A549 (cell line): ENCODE measurements at places on chromosomes 4 and X.
A peak's percentile ranks its signal among the peaks of the same experiment; 100 is the strongest.

- no peak for DNase-seq
These were observed 10.6 kb downstream of the GSTCD start for GRCh38 chr4:105719204-105719603.

DNA sequence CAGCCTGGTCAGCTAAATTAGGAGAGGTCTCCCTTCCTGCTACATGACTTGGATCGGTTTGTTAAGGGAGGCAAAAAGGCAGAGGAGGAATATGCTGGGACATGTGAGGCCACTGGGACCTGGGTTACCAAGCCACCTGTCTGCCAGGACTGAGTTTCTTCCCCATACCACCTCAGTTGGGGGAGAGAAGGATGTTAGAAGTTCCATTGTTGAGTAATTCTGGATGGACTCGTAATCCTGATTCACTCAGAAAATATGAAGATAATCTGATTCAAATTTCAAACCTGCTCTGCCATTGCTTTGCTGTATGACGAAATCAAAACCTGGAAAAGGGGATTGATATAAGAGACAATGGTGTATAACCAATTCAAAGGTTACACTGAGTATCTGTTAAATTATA, 97.4 kb upstream of the S100G start:
- no peak for DNase-seq

- no peak for DNase-seq
These were observed 5.7 kb upstream of the MSANTD1 start for GRCh38 chr4:3243136-3243780.

- DNase-seq, result no peak
These were observed 15.6 kb downstream of the XAGE3 start for GRCh38 chrX:52852110-52852860.

DNA sequence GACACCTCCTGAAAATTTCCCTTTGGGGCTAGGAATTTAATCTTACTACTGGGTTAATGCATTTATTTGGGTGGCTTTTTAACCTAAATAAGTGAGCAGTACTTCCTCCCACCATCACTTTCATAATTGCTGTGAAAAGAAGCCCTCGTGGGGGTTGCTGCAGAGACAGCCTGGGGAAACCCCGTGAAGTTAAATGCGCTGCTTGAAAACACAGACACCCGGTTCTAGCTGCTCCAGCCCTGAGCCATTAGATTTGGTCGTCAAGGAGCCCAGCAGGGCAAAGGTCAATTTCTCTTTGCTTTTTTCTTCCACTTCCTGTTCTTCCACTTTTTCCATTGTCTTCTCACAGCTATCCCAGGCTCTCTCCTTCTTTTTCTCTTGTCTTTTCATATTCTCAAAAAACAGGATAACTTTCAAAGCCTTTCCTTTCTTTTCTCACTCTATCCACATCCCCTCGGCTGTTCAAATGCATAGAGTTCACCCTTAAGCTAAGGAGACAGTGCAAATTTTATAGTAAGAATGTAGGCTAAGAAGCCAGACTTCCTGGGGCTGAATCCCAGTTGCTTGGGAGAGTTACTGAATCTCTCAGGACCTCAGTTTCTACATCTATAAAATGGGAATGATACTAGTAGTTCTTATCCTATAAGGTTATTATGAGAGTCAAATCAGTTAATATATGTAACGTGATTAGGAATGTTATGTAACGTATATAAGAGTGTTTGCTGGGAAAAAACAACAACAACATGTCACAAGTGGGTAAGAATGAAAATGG, 91.5 kb upstream of the ZNF827 start:
- no peak for DNase-seq

DNA sequence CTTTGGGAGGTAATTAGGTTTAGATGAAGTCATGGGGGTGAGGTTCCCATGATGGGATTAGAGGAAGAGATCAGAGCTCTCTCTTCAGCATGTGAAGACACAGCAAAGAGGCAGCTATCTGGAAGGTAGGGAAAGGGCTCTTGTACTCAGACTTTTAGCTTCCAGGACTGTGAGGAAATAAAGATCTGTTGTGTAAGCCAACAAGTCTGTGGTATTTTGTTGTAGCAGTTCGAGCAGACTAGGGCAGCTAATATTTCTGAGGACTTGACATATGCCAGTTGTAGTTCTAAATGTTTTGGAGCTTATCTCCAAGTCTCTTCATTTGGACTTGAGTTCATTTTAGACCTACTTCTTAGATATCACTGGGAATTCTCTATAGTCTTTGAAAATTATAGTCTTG, 137.3 kb upstream of the PDE5A start:
- DNase-seq, result no peak

DNA sequence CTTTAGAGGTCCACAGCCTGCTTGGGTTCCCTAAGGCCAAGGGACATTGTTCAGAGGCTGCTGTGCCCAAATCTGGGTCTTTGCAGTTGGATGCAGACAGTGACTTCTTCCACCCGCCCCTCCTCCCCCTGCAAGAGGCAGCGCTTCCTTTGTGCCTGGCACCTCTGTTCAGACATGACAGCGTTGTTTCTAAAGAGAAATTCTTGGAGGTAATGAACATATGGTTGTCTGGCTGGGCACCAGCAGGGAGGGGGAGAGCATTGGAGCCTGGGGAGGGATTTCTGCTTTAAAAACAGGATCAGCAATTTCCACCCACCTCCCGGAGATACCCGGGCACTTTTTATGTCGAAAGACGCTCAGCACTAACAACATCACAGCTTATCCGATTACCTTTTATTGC, 51.5 kb downstream of the PSAPL1 start:
- no peak for DNase-seq

DNA sequence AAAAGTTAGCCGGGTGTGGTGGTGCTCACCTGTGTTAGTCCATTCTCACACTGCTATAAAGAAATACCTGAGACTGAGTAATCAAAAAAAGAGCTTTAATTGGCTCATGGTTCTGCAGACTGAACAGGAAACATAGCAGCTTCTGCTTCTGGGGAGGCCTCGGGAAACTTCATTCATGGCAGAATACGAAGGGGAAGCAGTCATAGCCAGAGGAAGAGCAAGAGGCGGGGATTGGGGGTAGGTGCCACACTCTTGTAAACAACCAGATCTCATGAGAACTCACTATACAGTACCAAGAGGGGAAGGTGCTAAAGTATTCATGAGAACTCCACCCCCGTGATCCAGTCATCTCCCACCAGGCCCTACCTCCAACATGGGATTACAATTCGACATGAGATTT, 64.1 kb downstream of the BEND4 start:
- no peak for DNase-seq

- DNase-seq, result no peak
These were observed 77.7 kb downstream of the PDK3 start for GRCh38 chrX:24542756-24543155.

GRCh38 chr4:126647756-126648397, 984.9 kb upstream of the INTU start:
- DNase-seq, result no peak

- DNase-seq, result no peak
These were observed 890.5 kb downstream of the PDHA2 start for GRCh38 chr4:96730432-96730831.

GRCh38 chr4:137819964-137820383, 287.7 kb upstream of the PCDH18 start:
- DNase-seq, result peak; percentile 1

- no peak for DNase-seq
These were observed 97.3 kb downstream of the EMCN start for GRCh38 chr4:100420571-100420970.

GRCh38 chrX:39361736-39362135, 560.5 kb downstream of the MID1IP1 start:
- no peak for DNase-seq

DNA sequence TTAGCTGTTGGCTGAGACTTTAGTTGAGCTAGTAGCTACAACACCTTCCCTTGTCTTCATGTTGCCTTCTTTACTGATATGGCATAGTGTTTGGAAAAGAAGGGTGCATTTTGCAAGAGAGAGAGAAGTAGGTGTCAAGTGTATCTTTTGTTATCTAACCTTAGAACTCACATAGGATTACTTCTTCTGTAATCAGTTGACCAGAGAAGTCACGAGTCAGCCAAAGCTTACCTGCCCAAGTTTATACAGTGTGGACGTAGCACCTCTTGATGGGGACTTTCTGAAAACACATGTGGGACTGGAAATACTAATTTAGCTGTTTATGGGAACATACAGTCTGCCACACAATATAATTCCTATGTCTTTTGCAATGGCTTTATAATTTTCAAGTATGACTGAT, 56.0 kb downstream of the UGT8 start:
- no peak for DNase-seq

GRCh38 chr4:10623862-10624261, 60.7 kb downstream of the CLNK start:
- DNase-seq, result no peak

DNA sequence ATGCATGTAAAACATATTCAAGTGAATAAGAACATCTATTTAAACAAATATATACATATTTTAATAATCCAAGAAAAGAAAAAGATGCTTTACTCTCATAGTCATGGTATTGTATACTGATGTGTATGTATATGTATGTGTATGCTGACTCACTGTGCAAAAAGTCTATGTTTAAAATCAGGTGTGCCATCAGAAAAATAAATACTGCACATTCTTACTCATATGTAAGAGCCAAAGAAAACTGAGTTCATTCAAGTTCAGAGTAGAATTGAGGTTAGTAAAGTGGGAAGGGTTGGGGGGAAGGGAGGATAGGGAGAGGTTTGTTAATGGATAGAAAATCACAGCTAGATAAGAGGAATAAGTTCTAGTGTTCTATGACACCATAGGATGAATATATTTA, 403.9 kb upstream of the SMIM31 start:
- no peak for DNase-seq

DNA sequence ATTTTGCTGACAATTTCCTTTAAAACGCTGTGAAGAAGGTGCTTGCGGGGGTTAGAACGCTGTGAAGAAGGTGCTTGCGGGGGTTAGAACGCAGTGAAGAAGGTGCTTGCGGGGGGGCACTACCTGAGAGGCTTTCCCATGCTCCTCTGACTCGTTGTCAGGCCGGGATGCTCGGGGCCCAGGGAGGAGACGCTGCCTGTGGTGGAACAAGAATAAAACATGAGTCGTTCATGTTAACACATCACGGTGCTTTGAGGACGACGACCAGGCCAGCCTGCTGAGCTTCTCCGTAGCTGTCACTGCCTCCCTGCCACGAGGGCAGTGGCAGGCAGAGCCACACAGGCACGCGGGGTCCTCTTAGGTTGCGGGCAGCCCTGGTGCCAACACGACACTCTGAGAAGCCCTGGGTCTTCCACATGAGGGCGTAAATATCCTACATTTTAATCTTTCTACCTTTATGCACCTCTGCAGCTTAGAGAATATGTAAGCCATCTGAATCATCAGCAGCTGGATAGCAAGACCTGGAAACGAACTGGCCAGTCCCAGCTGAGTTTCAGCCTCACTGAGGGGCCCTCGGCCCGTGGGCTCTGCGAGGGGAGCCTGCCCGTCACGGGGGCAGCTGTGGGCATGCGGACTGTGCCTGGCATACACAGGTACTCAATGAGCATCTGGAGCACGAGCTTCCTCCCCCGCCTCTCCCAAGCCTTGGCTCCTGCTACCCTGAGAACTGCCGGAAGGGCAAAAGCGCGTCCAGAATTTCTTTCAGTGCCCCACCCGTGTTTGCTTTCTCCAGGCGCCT, 47.0 kb downstream of the FGFRL1 start:
- DNase-seq, result no peak

DNA sequence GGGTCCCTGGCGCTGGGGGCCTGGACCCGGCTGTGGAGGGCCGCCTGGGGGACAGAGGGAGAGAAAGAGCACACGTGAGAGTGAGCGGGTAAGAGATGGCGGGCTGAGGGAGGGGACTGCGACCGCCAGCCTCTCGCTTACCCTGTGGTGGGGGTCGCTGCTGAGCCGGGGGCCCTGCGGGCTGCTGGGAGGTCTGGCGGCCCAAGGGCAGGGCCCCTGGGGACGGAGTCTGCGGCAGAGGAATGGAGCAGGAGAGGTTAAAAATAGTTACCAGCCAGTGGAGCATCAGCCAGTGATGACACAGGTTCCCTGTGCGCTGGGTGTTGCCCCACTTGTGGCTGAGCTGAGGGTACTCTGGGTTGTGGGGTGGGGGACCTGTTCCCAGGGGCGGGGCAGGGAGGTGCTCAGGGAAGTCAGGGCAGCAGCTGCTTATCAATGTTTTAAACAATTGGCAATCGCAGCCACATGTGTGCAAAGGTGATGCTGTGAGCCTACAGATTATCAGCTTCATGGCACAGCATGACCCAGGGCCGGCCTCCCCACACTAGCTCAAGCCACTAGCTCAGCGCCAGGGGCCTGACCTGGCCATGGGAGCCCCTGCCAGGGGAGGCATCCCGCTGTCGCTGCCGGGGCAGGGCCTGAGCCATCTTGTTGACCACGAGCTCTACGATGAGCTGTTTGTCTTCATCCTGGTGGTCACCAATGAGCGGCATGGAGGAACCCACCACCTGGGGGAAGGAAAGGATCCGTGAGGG, 7.5 kb upstream of the TIMP1 start:
- no peak for DNase-seq

- DNase-seq, result no peak
These were observed 114.4 kb downstream of the ANTXR2 start for GRCh38 chr4:79958466-79959264.

- DNase-seq, result no peak
These were observed 479.3 kb downstream of the IL1RAPL1 start for GRCh38 chrX:29066516-29066915.

GRCh38 chr4:107380836-107381438, 339.1 kb downstream of the PAPSS1 start:
- no peak for DNase-seq

DNA sequence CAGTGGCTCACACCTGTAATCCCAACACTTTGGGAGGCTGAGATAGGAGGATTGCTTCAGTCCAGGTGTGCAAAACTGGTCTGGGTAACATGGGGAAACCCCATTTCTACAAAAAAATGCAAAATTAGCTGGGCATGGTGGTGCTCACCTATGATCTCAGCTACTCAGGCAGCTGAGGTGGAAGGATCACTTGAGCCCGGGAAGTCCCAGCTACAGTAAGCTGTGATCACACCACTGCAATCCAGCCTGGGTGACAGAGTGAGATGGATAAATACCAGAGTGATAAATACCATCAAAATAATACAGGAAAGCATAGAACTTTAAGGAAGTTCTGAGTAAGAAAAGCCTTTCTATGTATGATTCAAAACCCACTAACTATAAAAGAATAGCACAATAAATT, 52.8 kb downstream of the LRBA start:
- DNase-seq, result no peak

DNA sequence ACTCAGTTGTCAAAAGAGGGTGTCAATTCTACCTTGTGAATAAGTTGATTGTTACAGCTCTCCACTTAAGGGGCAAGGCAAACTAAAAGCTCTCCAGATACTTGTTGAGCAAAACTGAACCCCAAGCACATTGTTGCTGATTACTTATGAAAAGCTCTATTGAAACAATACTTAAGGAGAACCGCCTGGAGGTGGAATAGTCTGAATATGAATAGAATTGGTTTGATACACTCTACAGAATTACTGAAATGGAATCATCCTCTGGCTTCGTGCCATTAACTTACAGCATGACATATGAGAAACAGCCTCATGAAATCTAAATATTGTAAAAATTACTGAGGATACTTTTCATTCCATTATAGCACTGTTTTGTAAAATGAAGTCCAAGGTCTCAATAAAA, 127.0 kb upstream of the SH3RF1 start:
- no peak for DNase-seq

DNA sequence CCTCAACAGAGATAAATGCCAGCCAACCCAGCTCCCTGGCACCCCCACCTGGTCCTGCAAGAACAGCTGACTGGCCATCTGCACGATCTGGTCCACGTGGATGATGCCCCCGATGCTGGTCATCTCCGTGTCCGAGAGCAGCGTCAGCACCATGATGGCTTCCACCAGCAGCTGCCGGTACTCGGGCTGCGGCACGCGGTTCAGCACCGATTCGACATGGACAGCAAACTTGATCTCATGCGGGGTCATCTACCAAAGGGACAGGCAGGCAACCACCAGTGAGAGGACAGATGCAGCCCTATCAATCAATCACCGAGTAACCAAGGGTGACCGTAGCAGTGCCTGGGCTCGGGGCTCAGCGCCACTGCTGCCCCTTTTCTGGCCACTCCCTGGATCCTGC, 89.8 kb downstream of the PHKA2 start:
- no peak for DNase-seq
